CD8-positive, alpha-beta memory T cell (primary cell): ENCODE measurements at places on chromosomes 2 and 18.
A peak's percentile ranks its signal among the peaks of the same experiment; 100 is the strongest.

GRCh38 chr2:150883613-150883895 is 378.1 kb downstream of the RBM43 start:
- no peak for DNase-seq

DNA sequence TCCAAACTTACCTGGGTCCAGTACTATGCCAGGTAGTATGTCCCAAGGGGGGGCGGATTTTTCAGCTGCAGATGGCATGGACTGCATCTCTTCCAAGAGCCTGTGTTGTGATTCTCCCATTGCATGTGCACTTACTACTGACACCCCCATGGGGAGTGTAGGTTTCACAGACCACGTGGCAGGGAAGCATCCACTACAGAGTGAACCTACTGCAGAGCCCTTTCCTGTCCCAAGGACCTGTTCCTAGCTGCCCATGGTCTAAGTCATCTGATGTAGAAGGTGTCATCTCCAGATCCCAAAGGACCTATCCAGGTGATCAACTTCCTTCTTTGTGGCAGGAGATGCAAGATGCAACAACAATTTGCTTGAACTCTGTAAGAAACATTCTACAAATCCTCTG is 9.9 kb upstream of the SULT1C3 start:
- no peak for DNase-seq

DNA sequence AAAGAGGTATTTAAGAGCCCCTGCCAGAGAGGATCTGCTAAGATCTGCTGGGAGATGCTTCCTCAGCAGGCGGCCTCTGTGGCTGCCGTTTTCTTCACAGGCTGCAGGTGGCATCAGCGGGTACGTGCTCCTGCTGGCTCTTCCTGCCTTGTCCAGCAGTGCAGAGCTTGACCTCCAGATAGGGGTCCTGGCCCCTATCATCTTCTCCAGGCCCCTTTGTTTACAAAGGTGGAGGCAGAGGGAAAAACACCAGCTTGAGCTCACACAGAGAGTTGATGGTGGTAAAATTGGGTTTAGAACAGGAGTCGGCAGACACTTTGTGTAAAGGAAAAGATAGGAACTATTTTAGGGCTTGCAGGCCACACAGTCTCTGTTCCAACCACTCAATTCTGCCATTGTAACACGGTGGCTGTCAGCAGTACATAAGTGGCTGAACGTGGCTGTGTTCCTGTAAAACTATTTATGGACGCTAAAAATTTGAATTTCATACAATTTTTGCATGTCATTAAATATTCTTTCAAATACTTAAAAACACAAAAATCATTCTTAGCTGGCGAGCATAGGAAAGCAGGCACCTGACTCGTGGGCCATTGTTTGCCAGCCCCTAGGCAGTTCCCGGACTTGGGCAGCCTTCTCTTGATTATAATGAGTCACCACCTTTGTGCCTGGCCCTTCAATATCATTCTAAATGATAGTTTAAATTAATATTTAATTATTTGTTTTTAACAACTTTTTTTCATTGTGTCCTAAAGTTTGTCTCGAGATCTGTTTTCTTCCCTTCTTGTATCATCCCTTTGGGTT is 98.2 kb upstream of the B3GNT7 start:
- no peak for DNase-seq

GRCh38 chr2:157874997-157875640 is 1.0 kb downstream of the ACVR1 start:
- DNase-seq, result peak; percentile 31

- no peak for DNase-seq
These were observed 48.1 kb downstream of the BCL11A start for GRCh38 chr2:60505240-60505879.

GRCh38 chr18:34744569-34744968 is 34.5 kb downstream of the DTNA start:
- no peak for DNase-seq

- DNase-seq, result no peak
These were observed 9.4 kb upstream of the ITGB6 start for GRCh38 chr2:160209516-160209856.

- no peak for DNase-seq
These were observed 118.3 kb upstream of the FAM136A start for GRCh38 chr2:70420143-70420542.

DNA sequence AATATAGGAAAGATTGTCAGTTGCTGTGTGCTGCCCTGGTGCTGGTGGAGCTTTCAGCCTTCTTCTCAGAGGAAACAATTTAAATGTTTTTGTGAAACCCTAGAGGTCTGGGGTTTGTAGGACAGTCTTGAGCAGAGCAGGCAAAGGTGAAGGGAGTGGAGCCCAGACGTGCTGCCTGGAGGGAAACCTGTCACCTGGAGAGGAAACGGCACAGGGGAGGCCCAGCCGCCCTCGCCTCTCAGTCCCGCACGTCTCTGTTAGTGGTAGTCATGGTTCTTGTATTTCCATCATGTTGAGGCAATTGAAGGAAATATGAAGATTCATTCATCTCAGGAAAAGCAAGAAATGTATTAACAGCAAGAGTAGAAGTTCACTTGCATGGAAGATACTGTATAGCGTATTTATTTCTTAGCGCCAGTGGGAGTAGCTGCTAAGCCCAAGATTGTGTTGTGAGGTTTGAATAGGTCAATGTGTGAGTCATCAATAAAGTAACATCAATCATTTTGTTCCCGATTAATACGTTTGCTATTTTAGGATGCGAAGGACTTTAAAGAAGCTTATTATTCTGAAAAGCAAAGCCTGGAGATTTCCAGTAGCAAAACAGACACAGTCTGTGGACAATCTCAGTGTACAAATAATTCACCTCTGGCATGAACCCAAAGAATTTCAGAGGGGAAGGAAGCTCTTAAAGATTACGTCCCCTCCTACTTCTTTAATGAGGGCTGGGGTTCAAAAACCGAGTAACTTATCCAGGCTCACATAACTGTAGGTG is 70.4 kb downstream of the LRRFIP1 start:
- peak; percentile 30 for DNase-seq

DNA sequence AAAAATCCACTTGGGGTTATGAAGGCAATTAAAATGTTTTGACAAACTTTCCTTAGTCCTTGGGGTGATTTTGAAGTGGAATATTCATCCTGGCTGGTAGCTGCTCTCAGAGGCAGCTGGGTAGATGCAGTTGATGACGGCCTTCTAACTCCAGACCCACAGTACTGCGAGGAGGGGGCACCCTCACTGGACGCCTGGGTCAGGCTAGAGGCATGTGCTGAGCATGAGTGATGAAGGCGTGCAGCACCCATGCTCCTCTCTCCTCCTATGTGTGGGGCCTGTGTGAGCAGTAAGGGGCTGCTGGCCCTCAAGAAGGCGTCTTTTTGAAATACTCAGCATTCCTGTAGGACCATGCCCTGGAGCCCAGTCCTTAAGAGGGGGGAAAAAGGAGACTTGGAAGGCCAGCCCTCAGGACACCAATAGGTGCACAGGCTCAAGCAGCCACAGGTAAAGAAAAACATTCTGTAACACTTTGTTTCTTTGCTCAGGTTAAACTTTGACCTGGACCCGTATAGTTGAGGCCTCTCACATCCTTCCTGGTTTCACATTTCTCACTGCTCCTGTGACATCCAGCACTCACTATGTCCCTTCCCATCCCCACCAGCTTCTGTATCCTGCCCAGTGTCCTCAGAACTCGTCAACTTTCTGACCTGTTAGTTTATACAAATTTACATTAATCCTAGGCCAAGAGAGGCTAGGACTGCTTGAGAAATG is 64.4 kb downstream of the CD8B2 start:
- no peak for DNase-seq

- DNase-seq, result no peak
These were observed 199.7 kb downstream of the PIEZO2 start for GRCh38 chr18:10949655-10950054.

GRCh38 chr2:54041135-54041534 is 70.3 kb upstream of the PSME4 start:
- DNase-seq, result no peak

DNA sequence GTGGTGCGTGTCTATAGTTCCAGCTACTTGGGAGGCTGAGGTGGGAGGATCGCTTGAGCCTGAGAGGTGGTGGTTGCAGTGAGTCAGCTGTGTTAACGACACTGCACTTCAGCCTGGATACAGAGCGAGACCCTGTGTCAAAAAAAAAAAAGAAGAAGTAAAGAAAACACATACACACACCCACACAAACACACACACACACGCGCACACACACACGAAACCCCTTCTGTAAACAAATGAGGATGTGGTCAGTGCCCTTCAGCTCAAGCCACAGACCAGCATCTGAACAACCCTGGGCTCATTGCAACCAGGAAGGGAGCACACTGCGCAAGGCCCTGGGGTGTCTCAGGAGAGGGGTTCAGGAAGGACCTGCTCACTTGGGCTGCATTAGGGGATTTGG is 47.9 kb upstream of the KCNF1 start:
- no peak for DNase-seq

DNA sequence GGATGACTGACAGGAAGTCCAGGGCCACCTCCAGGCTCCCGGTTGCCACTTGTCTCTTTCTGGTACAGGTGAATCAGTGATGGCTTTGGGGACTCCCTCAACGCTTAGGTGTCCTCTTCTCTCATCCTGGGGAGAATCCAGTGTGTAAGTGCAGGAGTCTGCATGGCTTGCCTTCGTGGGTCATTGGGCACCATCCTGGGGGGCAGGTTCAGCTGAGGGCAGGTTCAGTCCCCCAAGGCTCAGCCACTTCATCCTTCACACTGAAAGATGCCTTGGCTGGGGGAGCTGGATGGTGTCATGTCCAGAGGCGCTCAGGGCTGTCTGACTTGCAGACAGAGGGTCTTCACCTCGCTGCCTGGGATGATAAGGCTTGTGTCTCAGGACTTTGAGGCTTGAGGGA is 29.2 kb downstream of the SH3RF3 start:
- DNase-seq, result no peak

DNA sequence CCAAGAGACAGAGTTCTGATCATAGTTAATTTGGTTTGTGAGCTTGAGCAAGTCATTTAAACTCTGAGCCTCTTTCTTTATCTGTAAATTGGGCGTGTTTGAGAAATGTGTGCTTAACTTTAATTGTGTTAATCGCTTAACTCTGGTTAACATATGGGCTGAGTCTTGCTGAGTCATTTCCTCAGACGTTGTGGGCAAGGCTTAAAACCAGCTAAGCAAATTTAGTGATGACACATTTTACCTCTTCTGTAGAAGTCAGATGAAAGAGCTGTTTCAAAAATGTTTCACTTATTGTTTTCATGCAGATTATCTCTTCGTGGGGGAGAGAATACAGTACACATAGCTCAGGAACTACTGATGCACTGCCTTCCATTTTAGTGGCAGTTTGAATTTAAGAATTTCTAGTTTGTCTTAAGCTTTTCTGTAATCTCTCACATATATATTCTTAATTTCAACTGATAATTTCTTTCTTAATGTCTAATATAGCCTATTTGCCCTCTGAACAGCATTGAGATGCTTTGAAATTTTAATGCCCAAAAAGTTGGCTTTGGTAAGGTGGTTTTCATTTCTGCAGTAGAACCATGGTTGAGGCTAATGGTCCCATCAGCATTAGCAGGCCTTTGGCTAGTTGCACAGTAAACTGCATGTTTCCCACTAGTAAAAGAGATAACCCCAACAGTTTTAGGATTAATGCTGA is 34.9 kb downstream of the RAB10 start:
- peak; percentile 35 for DNase-seq

GRCh38 chr2:66926594-66927112 is 470.5 kb upstream of the ETAA1 start:
- DNase-seq, result no peak

GRCh38 chr2:152028182-152028862 is 70.5 kb downstream of the CACNB4 start:
- DNase-seq, result no peak

DNA sequence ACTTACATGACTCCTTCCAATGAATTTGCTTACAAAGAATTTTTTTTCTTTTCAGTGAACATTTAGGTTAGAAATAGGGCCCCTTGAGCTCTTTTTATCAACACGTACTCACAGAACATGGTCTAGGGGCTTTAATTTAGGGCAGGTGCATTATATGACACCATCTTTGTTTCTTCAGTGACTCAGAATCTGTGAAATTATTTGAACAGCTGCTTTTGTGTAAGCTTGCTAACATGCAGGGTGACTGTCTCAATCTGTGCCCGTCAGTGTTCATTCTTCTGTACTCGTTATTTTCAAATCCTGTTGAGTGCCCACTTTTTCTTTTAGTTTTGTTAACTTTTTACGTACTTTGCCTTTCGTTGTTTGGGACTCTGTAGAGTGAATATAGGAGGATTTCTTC is 52.8 kb upstream of the CABYR start:
- DNase-seq, result no peak

DNA sequence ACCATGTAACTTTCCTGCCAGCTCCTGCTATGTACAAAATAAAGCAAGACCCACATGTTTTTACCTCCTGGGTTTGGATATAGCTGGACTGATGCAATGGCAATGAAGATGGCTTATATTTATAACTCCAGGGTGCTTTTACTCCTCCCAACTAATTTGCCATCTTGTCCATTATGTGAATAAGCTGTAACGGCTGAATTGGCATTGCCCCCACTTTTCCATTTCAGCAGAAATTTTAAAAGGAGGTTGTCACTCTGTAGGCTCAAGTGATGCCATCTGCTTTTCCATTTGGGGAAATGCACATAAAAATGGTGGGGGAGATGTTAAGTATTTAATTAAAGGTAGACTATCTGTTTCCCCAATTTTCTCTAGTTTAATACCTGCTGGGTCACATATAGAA is 345.5 kb downstream of the ERBB4 start:
- no peak for DNase-seq

DNA sequence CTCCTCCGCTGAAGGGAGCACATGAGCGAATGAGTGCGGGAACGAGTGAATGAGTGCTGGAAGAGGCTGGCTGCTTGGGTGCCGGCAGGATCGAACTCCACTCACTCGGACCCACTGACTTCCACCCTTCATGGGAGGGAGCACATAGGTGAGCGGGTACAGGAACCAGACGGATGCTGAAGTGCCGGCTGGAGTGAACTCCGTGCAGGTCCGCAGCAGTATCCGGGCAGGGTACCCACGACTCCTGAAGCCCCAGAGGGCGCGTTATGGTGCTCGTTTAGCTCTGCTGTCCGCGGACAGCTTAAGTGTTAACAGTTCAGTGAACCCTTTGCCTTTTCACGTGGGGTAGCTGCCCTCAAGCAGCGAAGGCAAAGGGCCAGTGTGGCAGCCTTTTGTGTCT is 23.2 kb downstream of the RPRM start:
- DNase-seq, result no peak

GRCh38 chr18:79708412-79708811 is 28.8 kb downstream of the CTDP1 start:
- DNase-seq, result no peak
